ENCODE measurements at places on chromosomes 4 and X. TPM values are rescaled to one million over a fixed set of nuclear protein-coding genes. Genes with fewer than 3 reads are reported as not detected.

DNA sequence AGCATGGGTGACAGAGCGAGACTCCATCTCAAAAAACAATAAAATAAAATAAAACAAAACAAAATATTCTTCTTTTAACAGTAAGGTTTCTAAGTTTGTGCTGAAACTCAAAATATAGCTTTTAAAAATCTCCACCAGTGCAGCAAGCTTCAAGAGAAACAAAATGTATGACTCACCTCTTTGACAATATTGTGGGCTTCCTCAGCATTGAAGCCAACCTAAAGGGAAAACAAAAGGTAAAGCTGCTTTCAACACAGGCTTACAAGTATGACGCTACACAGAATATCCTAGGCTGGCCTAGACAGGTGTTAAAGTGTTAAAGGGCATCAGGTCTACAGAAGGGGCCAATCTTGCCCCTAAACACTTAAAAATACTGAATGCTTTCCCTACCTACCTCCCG is 1.2 kb downstream of the DYNLT3 start:
- H3K27ac ChIP-seq = 0 out of 2 replicates have a peak overlapping the region, but pooled peaks have one; percentile 42
- H3K4me3 ChIP-seq = peak overlapping the region; percentile 82
- H3K4me1 ChIP-seq = peaks cover 16% of the 10 kb centered on the region
- no peaks in the 10 kb centered on the region for H3K36me3 ChIP-seq
- H3K27me3 ChIP-seq = no peaks in the 10 kb centered on the region
- DNase-seq = no peak

- no peak for DNase-seq
- H3K4me1 ChIP-seq = no peaks in the 10 kb centered on the region
- no peaks in the 10 kb centered on the region for H3K36me3 ChIP-seq
- no peaks in the 10 kb centered on the region for H3K27me3 ChIP-seq
Observed at GRCh38 chr4:162622664-162623063, 458.9 kb upstream of the FSTL5 start.

DNA sequence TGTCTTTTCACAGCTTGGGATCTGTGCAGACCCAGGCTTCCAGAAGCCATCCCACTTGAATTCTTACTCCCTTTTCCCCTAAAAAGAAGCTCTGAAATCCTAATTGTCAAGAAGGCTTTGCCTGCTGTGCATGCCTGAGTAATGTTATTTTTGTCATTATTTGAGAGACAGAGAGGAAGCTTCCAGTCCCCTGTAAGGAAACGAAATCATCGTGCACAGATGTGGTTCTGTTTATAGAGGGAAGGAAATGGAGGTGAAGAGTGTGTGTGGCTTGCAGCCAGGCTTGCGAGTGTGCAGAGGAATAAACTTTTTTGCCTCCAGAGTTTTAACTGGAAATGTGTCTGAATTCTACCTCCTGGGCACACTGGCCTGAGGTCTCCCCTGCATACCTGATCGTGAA is 70.2 kb downstream of the TBL1X start:
- no peak for DNase-seq
- no peaks in the 10 kb centered on the region for H3K27me3 ChIP-seq
- no peak overlapping the region for H3K27ac ChIP-seq
- no peaks in the 10 kb centered on the region for H3K36me3 ChIP-seq

- H3K36me3 ChIP-seq = no peaks in the 10 kb centered on the region
- H3K4me3 ChIP-seq = no peak overlapping the region
- H3K27me3 ChIP-seq = no peaks in the 10 kb centered on the region
- DNase-seq = no peak
- no peaks in the 10 kb centered on the region for H3K4me1 ChIP-seq
Observed at GRCh38 chr4:5750052-5750945, 39.3 kb downstream of the EVC start.

CA5B gene
- 14.1 TPM for total RNA-seq

DNA sequence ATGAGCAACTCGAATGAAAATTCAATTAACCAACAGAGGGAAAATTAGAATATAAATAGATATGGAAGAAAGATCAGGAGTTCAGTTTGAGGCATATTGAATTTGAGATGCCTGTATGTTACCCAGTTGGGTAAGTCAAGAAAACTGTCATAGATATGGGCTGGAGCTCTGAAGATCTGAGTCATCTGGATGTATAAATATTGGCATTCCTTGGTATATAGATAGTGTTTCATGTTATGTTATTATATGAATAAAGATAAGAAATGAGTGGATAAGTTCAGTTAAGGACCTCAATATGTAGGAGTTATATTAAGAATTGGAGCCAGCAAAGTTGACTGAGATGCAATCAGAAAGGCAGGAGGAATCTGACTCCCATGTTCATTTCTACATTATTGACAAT is 543.6 kb upstream of the SMIM31 start:
- H3K27me3 ChIP-seq = no peaks in the 10 kb centered on the region
- no peak overlapping the region for H3K27ac ChIP-seq
- H3K36me3 ChIP-seq = no peaks in the 10 kb centered on the region
- H3K4me3 ChIP-seq = no peak overlapping the region

- no peak overlapping the region for H3K4me3 ChIP-seq
- no peaks in the 10 kb centered on the region for H3K36me3 ChIP-seq
Observed at GRCh38 chr4:3721627-3722026, 44.6 kb upstream of the ADRA2C start.

DNA sequence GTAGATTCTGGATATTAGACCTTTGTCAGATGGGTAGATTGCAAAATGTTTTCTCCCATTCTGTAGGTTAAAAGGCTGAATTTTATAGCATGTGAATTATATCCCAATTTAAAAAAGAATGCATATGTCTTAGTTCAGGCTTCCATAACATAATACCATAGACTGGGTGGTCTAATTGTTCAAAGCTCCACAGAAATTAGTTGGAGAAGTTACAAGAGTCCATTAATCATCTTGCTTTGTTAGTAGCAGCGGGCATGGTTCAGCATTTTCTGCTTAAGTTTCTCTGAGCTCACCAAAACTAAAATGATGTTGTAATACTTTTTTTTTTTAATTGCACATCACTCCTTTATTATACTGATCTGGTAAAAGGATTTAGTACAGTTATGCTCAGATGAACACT is 1.8 kb downstream of the PGAM4 start:
- H3K36me3 ChIP-seq = no peaks in the 10 kb centered on the region
- DNase-seq = no peak
- no peak overlapping the region for H3K4me3 ChIP-seq

DNA sequence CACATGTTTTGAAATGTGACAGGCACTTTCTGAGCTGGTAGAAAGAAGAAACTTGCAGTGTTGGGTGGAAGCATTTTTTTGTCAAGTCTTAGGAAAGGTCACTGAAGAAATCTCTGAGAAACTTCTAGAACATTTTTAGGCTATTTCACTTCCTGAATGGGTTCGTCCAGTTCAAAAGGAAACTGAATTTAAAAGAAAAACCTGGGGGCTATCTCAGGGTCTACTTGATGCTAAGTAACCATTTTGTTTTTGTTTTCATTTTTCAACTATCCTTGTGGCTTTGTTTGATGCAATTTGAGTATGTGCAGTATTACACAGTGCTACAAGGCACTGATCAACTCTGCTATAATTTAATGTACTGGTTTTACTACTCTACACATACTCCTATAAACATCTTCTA is 34.0 kb upstream of the AMOT start:
- DNase-seq = no peak
- H3K4me3 ChIP-seq = no peak overlapping the region
- no peak overlapping the region for H3K27ac ChIP-seq
- H3K36me3 ChIP-seq = no peaks in the 10 kb centered on the region
- H3K4me1 ChIP-seq = no peaks in the 10 kb centered on the region

FGF13 gene
- not detected for total RNA-seq

DNA sequence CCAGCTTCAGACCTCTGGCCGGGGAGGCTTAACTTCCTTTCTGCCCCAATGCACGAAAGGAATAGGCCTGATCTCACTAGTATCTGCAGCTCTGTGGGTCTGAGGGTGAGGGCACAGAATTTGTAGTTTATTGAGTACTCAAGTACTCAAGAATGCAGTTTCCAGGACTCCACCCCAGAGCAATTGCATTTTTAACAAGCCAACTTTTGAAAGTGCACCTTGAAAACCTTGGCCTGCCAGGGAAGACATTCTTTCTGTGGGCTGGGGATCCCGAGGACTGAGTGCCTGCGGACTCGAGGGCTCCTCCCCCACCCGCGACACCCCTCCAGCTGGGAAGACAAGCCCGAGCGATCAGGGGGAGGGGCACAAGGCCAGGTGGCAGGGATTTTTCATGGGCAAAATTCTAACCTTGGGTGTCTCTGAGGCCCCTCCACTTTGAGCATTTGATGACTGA is 22.4 kb downstream of the RS1 start:
- no peaks in the 10 kb centered on the region for H3K36me3 ChIP-seq
- no peak overlapping the region for H3K4me3 ChIP-seq
- no peaks in the 10 kb centered on the region for H3K4me1 ChIP-seq
- no peaks in the 10 kb centered on the region for H3K27me3 ChIP-seq
- DNase-seq = no peak
- no peak overlapping the region for H3K27ac ChIP-seq

DNA sequence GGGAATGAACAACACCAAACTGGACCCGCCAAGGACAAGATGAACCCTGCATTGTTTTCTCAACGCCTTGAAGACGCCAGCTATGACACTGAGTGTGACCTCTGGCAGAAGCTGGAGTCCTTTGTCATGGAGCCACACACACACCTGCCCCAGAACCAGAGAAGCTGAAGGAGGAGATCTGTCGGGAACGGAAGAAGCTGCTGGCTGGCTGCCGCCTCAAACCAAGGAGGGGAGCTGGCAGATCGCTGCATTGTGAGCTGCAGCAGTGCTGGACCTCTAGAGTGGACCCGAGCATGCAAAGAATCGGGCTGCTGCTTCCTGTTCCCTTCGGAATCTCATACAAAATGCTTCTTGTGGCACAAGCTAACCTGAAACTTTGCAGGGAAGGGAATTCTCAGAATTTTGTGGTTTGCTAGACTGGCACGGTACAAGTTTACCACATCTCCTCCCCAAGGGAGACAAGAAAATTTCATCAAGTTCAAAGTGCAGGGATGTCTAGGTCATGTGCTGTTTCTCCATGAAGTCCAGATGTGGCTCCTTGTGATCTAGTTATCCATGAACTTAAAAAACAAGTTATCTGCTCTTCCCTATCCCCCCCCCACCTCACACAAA is 23.4 kb upstream of the GLRB start:
- H3K4me1 ChIP-seq = no peaks in the 10 kb centered on the region
- no peaks in the 10 kb centered on the region for H3K27me3 ChIP-seq
- H3K36me3 ChIP-seq = no peaks in the 10 kb centered on the region
- no peak overlapping the region for H3K4me3 ChIP-seq
- no peak overlapping the region for H3K27ac ChIP-seq
- no peak for DNase-seq

DNA sequence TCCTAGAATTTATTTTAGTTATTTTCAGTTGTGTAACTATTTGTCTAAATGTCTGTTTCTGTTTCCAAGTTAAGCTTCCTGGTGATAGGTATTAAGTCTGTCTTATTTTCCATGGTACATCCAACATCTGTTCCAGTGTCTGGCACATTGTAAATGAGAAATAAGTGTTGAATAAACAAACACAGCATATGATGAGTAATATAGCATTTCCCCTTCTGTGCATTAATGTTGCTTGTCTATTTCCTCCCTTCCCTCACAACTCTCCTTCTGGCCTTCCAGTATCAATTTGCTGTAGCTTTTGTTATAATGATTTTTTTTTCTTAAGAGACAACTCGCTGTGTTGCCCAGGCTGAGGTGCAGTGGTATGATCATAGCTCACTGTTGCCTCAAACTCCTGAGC is 36.1 kb downstream of the COPS4 start:
- no peak for DNase-seq
- no peak overlapping the region for H3K4me3 ChIP-seq
- H3K27me3 ChIP-seq = no peaks in the 10 kb centered on the region
- H3K36me3 ChIP-seq = 0 out of 2 replicates have a peak, but pooled peaks cover 3% of the 10 kb centered on the region
- H3K27ac ChIP-seq = no peak overlapping the region

GRCh38 chr4:153479101-153479500 is 12.9 kb downstream of the TMEM131L start:
- no peak overlapping the region for H3K27ac ChIP-seq
- no peaks in the 10 kb centered on the region for H3K27me3 ChIP-seq
- DNase-seq = no peak
- H3K36me3 ChIP-seq = peaks cover 41% of the 10 kb centered on the region
- peaks cover 48% of the 10 kb centered on the region for H3K4me1 ChIP-seq

- no peaks in the 10 kb centered on the region for H3K36me3 ChIP-seq
- no peak overlapping the region for H3K4me3 ChIP-seq
- no peak overlapping the region for H3K27ac ChIP-seq
- H3K4me1 ChIP-seq = no peaks in the 10 kb centered on the region
- DNase-seq = no peak
- no peaks in the 10 kb centered on the region for H3K27me3 ChIP-seq
Observed at GRCh38 chrX:39848900-39849299, 248.9 kb downstream of the BCOR start.

GRCh38 chr4:113781439-113782040 is 20.0 kb upstream of the CAMK2D start:
- peaks cover 5% of the 10 kb centered on the region for H3K4me1 ChIP-seq
- DNase-seq = peak; percentile 79
- no peak overlapping the region for H3K27ac ChIP-seq

ASB9 gene
- total RNA-seq = not detected

- peaks cover 29% of the 10 kb centered on the region for H3K36me3 ChIP-seq
- H3K27ac ChIP-seq = 0 out of 2 replicates have a peak overlapping the region, but pooled peaks have one; percentile 18
Observed at GRCh38 chr4:26953366-26953765, 92.7 kb downstream of the STIM2 start.

AFP gene
- total RNA-seq = not detected

FRAS1 gene
- total RNA-seq = not detected

GRCh38 chrX:75784680-75785491 is at the start of gene MAGEE2:
TSS of gene MAGEE2 (minus strand) at chrX:75785254. CDS start at chrX:75785051, 203 bp downstream.
- DNase-seq = no peak
- no peak within 1 kb of the TSS for H3K27ac ChIP-seq
- no peaks in the 10 kb centered on the region for H3K36me3 ChIP-seq
- H3K4me3 ChIP-seq = no peak within 1 kb of the TSS
- H3K4me1 ChIP-seq = no peaks in the 10 kb centered on the region
- no peaks in the 10 kb centered on the region for H3K27me3 ChIP-seq

- no peaks in the 10 kb centered on the region for H3K27me3 ChIP-seq
- peak within 1 kb of the TSS; percentile 71 for H3K4me3 ChIP-seq
- no peak within 1 kb of the TSS for H3K27ac ChIP-seq
- peaks cover 23% of the 10 kb centered on the region for H3K4me1 ChIP-seq
Observed at GRCh38 chr4:37686373-37687193, at the start of gene RELL1. TSS of gene RELL1 (minus strand) at chr4:37686376. CDS start at chr4:37686287, 89 bp downstream.

DDX53 gene
- total RNA-seq = not detected

DNA sequence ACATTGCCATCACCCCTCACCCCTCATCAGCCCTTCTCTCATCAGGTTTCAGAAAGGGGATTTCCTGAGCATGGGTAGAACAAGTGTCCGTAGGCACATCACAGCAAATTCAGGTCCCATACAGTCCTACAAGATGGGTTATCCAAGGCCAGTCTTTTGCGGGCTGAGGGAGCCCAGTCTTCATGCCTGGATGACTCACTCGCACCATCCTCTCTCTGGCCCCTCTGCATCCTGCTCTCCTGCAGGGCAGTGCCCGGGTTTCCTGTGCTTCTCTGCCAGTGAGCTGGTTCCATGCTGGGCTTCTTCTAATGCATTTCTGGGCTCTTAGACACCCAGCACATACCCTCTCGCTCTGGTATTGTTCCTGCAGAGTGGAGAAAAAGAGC is 7.3 kb upstream of the INTS6L start:
- H3K4me3 ChIP-seq = no peak overlapping the region
- no peaks in the 10 kb centered on the region for H3K27me3 ChIP-seq
- H3K27ac ChIP-seq = no peak overlapping the region
- no peak for DNase-seq

NPNT gene
- total RNA-seq = not detected

FGF2 gene
- total RNA-seq = not detected

GRCh38 chr4:125276811-125277210 is 37.9 kb upstream of the FAT4 start:
- no peak for DNase-seq
- no peaks in the 10 kb centered on the region for H3K4me1 ChIP-seq
- no peaks in the 10 kb centered on the region for H3K36me3 ChIP-seq
- H3K27ac ChIP-seq = no peak overlapping the region
- H3K4me3 ChIP-seq = no peak overlapping the region

All from Karpas-422 (cell line).